ENCODE measurements at places on chromosomes 6 and 20.

- no peak for DNase-seq
Observed at GRCh38 chr6:167720456-167721285, 106.0 kb upstream of the AFDN start.

GRCh38 chr20:50915424-50915823, 15.8 kb downstream of the ADNP start:
- DNase-seq: no peak

DNA sequence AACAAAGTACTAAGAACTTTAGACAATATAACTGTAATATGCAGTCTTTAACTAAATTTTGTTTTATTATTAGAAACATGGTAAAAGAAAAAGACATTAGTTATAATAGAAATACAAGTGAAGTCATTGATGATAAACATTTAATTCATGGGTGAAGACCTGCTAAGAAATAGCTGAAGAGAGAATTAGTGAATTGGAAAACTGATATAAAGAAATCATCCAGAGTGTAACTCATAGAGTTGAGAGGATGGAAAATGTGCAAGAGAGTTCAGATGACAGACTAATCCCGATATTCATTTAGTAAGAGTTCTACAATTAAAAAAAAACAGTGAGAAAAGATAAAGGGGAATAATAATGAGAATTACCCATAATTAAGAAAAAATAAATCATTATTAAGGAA, 220.7 kb upstream of the THBS2 start:
- DNase-seq: no peak

DNA sequence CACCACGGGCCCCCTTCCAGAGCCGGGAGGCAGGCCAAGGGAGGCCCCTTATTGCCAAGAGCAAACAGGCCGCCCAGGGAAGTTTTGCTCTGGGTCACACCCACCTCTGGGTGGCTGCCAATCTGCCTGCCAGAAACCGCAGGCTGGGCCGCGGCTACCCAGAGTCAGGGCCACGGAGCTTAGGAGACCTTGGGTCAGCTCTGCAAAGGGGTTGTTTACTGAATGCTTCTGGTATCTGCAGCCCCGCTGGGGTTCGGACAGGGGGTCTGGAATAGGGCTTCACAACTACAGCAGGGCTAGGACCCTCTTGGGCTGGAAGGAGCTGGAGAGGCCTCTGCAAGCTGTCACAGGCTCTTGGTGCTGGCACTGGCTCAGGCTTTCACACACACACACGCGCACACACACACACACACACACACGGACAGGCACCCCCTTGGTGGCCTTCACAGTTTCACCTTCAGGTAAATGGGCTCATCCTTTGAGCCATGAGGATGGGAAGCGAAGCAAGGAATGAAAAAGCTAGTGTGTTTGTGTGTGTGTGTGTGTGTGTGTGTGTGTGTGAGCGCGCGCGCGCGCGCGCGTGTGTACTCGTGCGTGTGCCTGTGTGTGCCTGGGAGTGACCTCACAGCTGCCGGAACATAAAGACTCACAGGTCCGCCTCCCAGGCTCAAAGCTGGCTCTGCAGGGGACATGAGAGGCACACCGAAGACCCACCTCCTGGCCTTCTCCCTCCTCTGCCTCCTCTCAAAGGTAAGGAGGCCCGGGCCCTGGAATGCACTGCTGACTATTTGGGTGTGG, at the start of gene CCN5:
TSS of gene CCN5 (plus strand) at position 669 of the 798 bp plus-strand sequence. CDS start at position 691, 22 bp downstream.
- DNase-seq: no peak

GRCh38 chr20:62226707-62227590, 6.9 kb upstream of the HRH3 start:
- no peak for DNase-seq
